Stimulated activated CD8-positive, alpha-beta memory T cell treated with anti-CD3 and anti-CD28 coated beads, Interleukin-15, amount 100 ng/mL, for 24 hours (primary cell): ENCODE measurements at places on chromosomes 4 and X.

GRCh38 chr4:61841714-61842113 lies 641.6 kb downstream of the ADGRL3 start:
- DNase-seq = no peak

GRCh38 chrX:7378406-7378805 lies 230.5 kb upstream of the PUDP start:
- DNase-seq = no peak

DNA sequence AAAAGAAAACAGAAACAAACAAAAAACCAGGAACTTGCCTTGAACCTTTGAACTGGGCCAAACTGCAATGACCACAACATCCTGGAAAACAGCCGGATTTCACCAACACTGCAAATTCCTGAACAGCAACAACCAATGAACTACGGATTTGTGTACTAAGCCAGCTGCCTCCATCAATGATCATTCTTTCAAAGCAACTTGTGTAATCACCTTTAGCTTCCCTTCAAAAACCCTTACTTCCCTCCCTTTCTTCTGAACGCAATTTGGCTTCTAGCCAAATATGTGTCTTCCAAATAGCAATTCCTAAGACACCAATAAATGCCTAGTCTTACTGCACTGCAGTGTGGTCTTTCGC lies 98.5 kb upstream of the FAM47C start:
- no peak for DNase-seq

- DNase-seq = no peak
Observed at GRCh38 chrX:76148753-76149152, 24.1 kb upstream of the PBDC1 start.

DNA sequence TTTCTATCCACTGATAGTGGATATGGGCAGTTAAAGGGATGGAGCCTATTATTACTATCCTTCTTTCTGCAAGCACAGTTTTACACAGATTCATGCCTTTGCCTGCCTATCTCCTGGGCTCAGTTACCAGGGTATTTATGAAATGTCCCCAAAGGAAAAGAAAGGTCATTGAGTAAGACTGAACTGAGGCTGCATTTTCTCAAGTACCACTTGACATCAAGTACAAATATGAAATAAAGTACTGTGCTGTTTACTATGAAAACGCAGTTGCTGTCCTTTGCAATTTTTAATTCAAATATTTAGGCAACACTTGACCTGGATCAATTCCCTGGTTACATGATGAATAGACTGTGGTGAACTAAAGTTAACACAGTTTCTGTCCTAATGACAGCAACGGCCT lies 23.5 kb upstream of the SPANXN4 start:
- no peak for DNase-seq

- no peak for DNase-seq
Observed at GRCh38 chrX:112078606-112079005, 4.0 kb downstream of the TRPC5 start.

DNA sequence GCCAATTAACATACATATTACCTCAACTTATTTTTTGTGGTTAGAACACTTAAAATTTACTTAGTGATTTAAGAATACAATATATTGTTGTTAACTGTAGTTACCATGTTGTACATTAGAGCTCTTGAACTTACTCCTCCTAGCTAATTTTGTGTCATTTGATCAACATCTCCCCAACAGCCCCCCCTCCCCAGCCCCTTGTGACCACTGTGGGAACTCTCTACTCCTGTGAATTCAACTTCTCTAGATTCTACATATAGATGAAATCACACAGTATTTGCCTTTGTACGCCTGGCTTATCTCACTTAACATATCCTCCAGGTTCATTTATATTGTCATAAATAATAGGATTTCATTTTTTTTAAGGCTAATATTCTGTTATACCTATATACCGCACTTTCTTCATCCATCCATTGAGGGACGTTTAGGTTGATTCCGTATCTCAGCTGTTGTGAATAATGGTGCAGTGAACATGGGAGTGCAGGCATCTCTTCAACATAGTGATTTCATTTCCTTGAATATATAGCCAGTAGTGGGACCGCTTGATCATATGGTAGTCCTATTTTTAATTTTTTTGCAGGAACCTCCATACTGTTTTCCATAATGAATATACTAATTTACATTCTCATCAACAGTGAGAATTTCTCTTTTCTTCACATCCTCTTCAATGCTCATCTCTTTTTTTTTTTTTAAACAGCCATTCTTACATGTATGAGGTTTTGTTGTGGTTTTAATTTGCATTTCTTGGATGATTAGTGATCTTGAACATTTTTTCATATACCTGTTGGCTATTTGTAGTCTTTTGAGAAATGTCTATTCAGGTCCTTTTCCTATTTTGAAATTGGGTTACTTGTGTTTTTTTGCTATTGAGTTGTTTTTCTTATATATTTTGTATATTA lies 66.8 kb downstream of the RAPGEF2 start:
- DNase-seq = no peak

DNA sequence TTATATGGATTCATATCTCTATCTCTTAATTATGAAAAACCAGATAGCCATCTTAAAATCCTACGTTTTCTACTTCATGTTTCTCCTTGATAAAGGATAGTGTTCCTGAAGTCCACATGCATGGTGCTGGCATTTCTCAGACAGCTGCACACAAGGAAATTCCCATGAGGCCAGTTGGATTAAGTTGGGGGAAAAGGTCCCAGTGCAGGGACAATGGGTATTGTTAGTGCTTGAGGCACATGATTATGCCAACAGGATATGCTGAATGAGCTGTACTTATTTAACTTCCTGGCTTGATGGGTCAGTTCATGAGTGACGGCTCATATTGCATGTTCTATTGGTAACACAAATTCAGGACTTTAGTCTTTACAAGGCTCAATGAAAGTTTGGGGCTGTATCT lies 913.9 kb upstream of the NDST4 start:
- DNase-seq = no peak

DNA sequence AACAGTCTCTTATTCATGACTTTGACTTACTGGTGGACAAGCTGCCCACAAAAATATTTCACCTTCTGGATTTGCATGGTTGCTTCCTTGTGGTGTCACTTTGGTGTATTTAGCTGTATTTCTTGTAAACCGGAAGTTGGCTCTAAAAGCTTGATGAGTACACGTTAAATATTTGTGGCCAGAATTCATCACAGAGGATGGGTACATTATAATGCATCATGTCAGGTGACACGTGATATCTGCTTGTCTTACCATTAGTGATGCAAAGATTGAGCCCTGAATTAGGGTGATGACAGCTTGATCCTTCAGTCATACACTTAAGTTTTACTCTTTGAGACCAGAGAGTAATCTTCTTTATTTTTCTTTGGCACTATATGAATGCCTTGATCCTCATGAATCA lies 188.3 kb upstream of the RPS6KA3 start:
- no peak for DNase-seq

DNA sequence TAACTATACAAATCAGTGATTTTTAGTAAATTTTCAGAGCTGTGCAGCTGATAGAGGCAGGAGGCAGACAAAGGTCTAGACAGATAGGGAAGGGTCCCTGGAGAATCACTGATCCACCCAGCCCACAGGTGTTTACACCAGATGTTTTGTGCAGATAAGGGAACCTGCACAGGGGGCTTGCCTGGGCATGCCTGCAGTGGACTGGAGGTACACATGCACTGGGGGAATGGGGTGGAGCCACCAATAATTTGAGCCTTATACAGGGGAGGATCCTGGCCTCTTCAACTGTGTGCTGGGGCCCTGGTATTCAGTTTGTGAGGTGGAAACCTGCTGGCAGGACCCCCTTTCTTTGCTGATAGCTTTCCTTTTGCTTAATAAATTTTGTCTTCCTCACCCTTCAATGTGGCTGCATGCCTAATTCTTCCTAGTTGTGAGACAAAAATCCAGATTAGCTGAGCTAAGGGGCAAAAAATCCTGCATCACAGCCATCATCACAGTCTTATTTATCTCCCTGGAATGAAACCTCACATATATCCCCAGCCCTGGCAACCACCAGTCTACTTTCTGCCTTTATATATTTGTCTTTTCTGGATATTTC lies 102.8 kb downstream of the KDM6A start:
- DNase-seq = no peak

DNA sequence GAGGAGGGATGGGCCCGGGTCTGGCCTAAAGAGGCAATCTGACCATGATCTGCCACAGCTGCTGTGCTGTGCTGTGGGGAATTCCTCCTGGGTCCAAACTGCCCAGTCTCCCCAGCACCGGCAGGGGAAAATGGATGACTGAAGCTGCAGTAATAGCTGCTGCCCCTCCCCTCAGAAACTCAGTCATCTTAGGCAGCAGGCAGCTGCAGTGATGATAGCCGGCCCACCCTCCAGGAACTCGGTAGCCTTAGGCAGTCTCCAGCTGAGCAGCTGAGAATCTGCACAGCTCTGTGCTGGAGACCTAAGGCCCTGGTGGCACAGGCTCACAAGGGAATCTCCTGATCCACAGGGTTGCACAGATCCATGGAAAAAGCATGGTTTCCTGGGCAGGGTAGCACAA lies 113.4 kb upstream of the USP38 start:
- DNase-seq = no peak

DNA sequence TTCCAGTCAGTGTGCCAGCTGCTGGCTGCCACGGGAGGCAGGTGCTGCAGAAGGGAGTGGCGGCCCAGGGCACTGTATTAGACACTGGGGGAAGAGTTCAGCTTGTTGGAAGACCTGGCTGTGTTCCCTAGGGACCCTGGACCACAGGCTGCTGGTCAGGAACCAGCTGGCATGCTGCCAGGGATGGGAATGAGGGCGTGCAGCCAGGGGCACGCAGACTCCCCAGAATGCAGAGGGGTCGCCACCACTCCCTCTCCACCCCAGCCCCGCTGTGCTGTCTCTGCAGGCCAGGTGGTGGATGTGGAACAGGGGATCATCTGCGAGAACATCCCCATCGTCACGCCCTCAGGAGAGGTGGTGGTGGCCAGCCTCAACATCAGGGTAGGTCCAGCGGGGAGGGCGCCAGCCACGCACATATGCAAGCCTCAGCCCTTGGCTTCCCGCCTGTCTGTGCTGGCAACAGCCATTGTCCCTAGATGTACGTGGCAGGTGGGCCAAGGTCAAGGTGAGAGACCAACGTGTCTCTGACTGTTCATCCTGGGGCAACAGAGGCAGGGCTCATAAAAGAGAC lies 12.3 kb downstream of the ABCD1 start:
- no peak for DNase-seq

- DNase-seq = no peak
Observed at GRCh38 chr4:101356928-101357327, 9.6 kb upstream of the PPP3CA start.

DNA sequence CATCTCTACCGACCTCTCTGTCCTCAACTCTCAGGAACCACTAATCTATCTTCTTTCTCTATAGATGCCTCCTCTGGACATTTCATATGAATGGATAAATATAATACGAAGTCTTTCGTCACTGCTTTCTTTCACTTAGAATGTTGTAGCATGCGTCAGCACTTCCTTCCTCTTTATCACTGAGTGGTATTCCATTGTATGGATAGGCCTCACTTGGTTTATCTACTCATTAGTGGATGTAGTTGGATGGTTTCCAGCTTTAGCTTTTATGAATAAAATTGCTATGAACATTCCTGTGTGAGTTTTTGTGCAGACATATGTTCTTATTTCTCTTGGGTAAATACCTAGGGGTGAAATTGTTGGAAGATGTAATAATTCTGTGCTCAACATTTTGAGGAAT lies 528.2 kb upstream of the FAT1 start:
- DNase-seq = no peak

- no peak for DNase-seq
Observed at GRCh38 chr4:32824336-32824735, 2104.2 kb downstream of the PCDH7 start.

GRCh38 chr4:7429601-7430078 lies 5.1 kb downstream of the PSAPL1 start:
- DNase-seq = no peak

GRCh38 chrX:120731386-120731785 lies 101.5 kb upstream of the C1GALT1C1 start:
- DNase-seq = no peak

GRCh38 chrX:112913807-112914206 lies 73.2 kb upstream of the AMOT start:
- DNase-seq = no peak

DNA sequence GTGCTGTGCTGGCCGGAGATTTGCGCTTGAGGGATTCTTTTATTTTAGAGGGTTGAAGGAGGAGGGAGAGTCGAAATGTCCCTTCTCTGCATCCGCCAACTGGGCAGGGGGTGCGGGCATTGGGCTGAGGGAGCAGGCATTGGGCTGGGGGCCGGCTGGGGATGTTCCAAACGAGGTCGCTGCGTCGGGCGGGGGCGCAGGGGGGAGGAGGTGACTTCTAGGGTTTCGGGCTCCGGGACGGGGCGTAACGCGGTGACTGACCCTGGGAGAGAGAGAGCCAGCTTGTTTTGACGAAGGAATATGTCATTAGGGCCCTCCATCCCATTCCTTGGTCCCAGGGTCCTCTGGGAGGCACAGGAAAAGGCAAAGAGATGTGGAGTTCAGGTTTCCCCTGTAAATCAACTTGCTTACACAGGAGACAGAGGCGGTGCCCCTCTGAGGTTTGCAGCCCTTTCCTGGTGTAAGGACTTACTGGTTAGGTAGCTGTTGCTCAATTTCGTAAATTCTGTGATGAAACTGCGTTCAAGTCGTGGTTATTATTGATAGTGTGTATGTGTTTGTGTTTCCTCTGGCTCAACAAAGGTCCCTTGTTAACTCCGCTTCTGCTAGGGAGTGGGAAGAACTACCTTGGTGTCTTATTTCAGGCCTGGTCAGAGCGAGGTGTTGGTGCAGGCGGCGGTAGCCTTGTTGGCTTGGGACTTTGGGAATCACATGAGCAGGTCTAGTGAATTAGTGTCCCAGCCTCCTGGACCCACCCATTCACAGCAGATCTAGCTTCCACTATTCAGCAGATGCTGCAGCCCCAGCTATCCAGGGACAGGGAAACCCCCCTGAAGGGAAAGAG lies 716 bp downstream of the FHIP1A start:
- no peak for DNase-seq

- no peak for DNase-seq
Observed at GRCh38 chrX:106718709-106719108, 7.8 kb upstream of the RNF128 start.

GRCh38 chr4:166501941-166502382 lies 628.9 kb downstream of the TLL1 start:
- no peak for DNase-seq

- DNase-seq = no peak
Observed at GRCh38 chr4:33411182-33411581, 2691.0 kb downstream of the PCDH7 start.

- DNase-seq = no peak
Observed at GRCh38 chr4:14028862-14029261, 401.3 kb upstream of the BOD1L1 start.

- no peak for DNase-seq
Observed at GRCh38 chr4:177803151-177803550, 360.9 kb upstream of the AGA start.

DNA sequence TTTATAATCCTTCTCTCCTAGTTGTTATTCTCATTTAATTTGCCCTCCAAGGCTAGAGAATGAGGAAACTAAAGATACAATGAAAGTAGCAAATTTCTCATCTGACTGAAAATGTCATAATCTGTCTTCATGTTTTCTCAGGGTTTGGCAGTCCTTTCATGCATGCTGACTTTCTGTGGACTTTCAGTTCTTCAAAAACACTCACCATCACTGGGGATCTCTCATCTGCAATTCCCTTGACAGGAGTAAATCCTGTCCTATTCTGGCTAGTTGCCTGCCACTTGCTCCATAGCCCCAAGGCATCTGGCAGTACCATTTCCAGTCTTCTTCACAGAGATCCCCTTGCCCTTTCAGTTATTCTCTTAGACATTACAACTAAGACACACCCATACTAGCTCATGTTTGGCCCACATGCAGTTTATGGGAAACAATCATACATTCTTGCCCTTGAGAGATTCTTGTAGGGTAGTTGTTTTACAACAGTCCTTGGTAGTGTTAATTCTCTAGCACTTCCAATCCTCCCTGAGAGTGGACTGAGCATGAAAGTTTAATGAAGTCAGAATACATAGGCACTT lies 449.7 kb upstream of the KLHL4 start:
- no peak for DNase-seq
